NCI-H1105 (cell line): ENCODE measurements at places on chromosomes 16 and 17.

DNA sequence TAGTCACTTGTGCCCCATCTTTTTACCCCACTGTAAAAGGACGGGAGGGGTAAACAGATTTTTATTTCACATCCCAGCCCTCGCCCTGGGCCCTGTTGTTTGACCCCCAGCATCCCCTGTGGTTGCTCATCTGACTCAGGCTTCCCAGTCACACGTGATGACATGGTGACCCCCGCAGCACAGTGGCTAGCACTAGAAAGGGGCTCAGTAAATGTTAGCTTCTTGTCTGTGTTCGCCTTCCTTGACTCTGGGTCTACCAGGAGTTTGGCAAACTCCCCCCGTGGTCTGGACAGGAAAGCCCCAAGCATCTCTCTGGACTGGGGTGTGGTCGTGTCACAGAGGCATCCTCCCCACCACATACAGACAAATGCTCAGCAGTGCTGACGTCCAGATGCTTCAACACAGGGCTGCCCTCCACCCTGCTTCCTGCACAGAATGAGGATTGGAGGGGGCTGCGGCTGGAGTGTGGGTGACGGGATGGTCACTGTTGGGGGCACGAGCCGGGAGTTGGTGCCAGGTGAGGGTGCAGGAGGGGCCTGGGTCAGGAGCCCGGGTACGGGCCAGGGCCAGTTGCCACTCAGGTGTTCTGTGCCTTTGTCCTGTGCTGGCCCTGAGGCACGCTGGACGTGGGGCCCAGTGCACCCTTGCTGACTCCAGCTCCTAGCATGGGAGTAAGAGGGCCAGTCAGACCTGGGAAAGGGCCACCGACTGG is 69.1 kb downstream of the METRNL start:
- DNase-seq = no peak

DNA sequence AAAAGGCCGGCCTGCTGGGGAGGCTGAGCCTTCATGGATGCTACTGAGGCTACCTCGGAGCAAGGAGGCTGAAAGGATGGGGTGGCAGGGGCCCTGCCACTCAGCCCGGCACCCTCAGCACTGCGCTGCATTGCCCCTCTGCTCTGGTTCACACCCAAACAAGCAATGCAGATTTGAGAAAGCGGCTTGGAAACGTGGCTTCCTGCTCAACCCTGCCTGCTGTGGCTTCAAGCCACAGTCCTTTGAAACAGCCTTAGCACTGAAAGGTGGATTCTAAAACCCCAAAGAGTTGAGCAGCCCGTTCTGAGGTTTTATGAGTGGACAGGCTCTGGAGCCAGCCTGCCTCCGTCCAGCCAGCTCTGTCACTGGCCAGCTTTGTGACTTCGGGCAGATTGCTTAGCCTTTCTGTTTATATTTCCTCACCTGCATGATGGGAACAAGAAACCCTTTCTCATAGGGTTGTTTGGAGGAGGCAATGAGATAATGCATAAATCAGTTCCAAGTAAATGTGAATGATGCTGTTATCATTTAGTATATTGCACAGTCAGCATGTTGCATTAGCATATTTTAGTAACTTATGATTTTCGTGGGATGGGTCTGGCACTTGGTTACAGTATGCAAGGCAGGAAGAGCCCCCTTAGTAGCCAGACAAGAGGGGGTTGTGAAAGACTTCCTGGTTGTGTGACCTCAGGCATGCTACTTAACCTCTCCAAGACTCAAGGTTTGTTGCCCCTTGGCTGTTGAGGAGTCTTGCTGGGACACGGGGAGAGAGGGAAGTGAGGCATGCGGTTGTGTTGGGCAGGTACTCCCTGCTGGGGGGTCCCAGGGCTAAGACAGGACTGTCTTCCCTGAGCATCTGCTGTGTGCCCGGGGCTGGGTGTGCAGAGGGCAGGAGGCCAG is 23.6 kb downstream of the CRISPLD2 start:
- DNase-seq = no peak

- DNase-seq = no peak
Observed at GRCh38 chr17:32998887-32999228, 7.2 kb downstream of the SPACA3 start.

DNA sequence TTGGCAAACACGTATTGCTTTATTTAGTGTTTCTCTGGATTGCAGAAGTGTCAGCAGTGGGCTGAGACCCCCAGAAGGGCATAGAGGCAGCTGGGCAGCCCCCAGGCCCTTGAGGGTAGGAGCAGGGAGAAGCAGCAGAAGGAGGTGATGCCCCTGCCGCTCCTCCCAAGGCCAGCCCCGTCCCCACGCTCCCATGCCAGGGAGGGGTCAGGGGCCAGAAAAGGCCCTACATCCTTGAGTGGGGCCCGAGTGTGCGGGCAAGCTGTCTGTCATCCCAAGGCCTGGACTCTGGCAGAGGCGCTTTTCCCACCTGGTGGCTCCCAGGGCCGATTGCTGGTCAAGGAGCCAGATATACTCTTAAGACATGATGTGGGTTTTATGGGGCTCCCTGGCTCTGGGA is 8.2 kb upstream of the CRK start:
- no peak for DNase-seq

GRCh38 chr16:80527297-80527696 is 13.5 kb upstream of the DYNLRB2 start:
- DNase-seq = no peak

DNA sequence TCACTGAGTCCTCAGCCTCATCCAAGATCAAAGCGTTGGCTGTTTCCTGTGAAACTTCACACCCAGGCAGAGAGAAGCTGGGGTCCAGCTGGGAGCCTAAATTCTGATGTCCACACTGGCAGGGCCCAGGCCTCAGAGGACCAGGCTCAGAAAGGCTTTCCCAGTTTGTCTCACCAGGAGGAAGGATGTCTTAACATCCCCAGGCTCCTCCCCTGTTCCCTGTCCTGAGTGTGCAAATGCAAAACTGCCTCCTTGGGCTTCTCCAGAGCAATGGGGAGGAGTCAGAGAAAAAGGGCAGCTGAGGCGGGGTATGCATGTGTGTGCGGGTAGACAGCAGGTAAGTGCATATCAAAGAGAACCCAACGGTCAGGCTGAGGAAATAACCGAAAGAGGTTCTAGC is 45.7 kb downstream of the CUEDC1 start:
- DNase-seq = no peak

DNA sequence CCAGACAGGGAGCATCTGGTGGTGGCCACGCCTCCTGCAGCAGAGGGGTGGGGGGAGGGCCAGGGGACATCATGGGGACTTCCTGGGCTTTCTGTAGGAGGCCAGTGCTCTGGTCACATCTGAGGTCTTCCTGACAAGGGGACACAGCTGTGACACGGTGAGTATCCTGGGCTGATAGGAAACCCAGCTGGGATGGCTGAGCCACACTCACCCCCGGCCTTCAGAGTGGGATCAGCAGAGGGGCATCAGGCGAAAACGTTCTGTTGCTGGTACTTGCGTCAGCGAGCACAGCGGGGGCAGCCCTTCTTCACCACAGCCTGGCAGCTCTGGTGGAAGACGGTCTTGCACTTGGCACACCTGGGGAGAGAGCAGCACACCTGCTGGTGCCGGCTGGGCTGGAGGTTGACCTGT is 122.9 kb upstream of the SMURF2 start:
- DNase-seq = no peak
